ENCODE measurements at places on chromosomes 5 and 9.

DNA sequence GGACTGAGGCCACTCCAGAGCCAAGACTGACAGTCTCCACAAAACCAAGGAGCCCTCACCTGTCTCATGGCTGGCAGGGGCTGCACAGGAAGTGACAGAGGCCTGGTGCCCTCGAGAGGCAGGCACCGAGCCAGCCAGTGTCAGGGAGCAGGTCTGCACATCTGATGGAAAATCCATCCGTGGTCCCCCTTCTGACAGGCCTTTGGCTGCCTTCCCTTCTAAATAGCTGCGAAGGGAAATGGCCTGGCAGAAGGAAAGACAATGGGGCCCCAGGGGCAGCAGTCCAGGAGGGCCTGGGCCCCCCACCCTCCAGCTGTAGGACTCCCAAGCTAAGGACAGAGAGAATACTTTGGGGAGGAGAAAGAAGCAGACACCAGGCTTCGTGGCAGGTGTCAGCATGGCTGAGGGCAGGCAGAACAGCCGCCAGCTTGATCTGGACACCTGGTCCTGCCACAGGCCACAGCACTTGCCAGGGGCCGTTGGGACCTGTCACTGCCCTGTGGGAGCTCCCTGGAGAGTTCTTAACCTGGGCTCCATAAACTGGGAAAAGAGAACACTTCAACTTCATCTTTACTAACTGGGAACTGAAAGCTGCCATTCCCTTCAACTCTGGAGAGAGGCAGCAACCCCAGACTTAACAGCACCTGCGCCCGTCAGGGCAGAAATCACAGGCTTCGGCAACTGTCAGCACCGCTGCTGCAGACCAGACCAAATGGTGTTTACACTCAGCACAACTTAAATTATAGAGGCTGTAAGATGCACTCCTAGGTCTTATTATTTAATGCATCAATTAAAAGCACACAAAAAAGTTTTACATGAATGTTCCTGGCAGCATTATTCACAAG lies 22.0 kb downstream of the ADAMTS2 start:
- DNase-seq = no peak

DNA sequence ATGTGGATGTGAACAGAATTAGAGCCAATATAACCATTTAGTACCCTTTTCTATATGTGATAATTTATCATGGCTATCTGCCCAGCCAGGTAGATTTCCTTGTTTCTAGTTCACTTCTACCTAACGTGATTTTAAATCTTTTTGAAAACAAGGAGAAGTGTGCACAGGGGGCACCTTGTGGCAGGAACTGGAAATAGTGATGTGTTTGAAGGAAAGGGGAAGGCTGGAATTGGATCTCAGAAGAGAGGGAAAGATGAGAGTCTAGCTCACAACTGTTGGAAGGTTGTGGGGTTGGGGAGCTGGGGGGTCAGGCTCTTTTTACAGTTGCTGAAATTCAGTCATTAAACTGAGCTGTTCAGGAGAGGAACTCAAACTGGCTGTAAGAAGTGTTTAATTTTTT lies 219.5 kb downstream of the KCTD16 start:
- DNase-seq = no peak

DNA sequence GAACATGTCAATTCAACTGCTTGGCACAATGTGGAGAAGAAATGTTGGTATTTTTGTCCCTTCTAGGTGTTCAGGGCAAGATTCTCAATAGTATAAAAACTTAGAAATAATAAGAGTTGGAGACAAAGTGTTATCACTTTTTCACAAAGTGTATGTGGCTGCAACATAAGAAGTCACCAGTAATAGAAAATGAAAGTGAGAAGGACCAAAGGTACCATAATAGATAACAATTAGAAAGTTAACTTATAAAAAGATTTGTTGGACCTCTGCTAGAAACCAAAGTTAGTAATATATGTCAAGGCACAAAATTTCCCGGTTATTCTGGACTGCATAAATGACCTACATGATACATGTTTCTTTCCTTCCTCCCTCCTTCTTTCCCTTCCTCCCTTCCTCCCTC lies 1535.3 kb downstream of the EFNA5 start:
- DNase-seq = no peak

DNA sequence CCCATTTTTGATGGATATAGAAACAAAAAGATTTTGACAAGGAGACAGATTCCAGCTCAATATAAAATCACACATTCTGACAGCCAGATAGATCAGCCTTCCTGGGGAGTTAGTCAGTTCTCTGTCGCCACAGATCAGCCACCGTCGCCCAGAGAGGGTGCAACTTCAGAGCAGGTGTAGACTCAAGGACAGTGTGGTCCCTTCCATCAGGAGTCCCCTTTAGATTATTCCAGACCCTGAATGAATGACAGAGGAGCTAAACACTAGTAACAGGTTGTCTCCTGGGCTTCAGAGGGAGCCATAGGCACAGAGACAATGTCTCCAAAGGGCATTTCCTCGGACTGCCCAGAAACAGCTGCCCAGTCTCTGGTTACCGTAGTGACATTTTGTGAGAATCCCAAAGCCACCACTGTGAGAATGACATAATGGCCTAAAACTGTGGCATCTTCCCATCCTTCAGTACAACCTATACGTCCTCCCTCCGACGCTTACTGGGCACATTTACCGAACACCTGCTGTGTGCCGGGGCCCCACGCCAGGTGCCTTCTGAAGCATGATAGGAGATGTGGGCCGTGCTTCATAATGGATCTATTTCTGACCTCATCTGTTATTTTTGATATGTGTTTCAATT lies 47.4 kb upstream of the SLC2A8 start:
- DNase-seq = no peak
